ENCODE measurements at places on chromosomes 11 and 22. TPM values are rescaled to one million over a fixed set of nuclear protein-coding genes. Genes with fewer than 3 reads are reported as not detected.

The MUC5B gene
- total RNA-seq = not detected

The SF1 gene
- 191 TPM for total RNA-seq

The BCR gene
- total RNA-seq = 6.5 TPM

The GGT5 gene
- 7.3 TPM for total RNA-seq

The DDI1 gene
- total RNA-seq = not detected

The ACRV1 gene
- total RNA-seq = not detected

The PANX2 gene
- 0.25 TPM for total RNA-seq

The ASCC2 gene
- total RNA-seq = 53.3 TPM

The CRYBB2 gene
- total RNA-seq = not detected

The AMOTL1 gene
- total RNA-seq = 225 TPM

The MUC15 gene
- not detected for total RNA-seq

The POU2AF2 gene
- total RNA-seq = 0.30 TPM

The MS4A6A gene
- 20.6 TPM for total RNA-seq

The LRRC56 gene
- total RNA-seq = 0.46 TPM

The MYOD1 gene
- total RNA-seq = 95.7 TPM

The MMP1 gene
- total RNA-seq = not detected

The DGCR6L gene
- total RNA-seq = 44.9 TPM

The C11orf91 gene
- not detected for total RNA-seq

The SOX6 gene
- 23.2 TPM for total RNA-seq

The TRIM48 gene
- total RNA-seq = not detected

The FOSL1 gene
- total RNA-seq = 12.6 TPM

The PIK3C2A gene
- total RNA-seq = 16.6 TPM

The APOA5 gene
- total RNA-seq = not detected

The OR8D1 gene
- not detected for total RNA-seq

The CYB5R3 gene
- 120 TPM for total RNA-seq

The KCNK4 gene
- total RNA-seq = not detected

The MCHR1 gene
- not detected for total RNA-seq

The YPEL1 gene
- 21.9 TPM for total RNA-seq

The RFPL1 gene
- total RNA-seq = not detected

The RAG2 gene
- not detected for total RNA-seq

The SMTNL1 gene
- 118 TPM for total RNA-seq

The APOL1 gene
- total RNA-seq = 13.9 TPM

The LGR4 gene
- 9.1 TPM for total RNA-seq

The PRR33 gene
- 1.6 TPM for total RNA-seq

The SMIM35 gene
- not detected for total RNA-seq

The CD248 gene
- total RNA-seq = 10.7 TPM

The RFPL2 gene
- not detected for total RNA-seq

The MDK gene
- total RNA-seq = 6.3 TPM

The SHANK2 gene
- total RNA-seq = not detected

The FAM227A gene
- total RNA-seq = 0.34 TPM

The OR5B21 gene
- not detected for total RNA-seq

The PIH1D2 gene
- total RNA-seq = 1.1 TPM

The SCGB2A2 gene
- not detected for total RNA-seq

The FAM180B gene
- total RNA-seq = 0.26 TPM

The C11orf21 gene
- 0.21 TPM for total RNA-seq

The PKDREJ gene
- not detected for total RNA-seq

The OR5AN1 gene
- total RNA-seq = not detected

The MOB2 gene
- total RNA-seq = 58.7 TPM

The KBTBD3 gene
- 4.6 TPM for total RNA-seq

The GNAZ gene
- 2.0 TPM for total RNA-seq

The LGALS12 gene
- not detected for total RNA-seq

The ATM gene
- 14.9 TPM for total RNA-seq

The RFPL3 gene
- not detected for total RNA-seq

The KDELR3 gene
- 0.95 TPM for total RNA-seq

The PARVB gene
- 172 TPM for total RNA-seq

All from psoas muscle (tissue), 8 donors.